DMS 273 treated with DMSO at 0.1 percent for 48 hours (cell line): ENCODE measurements at places on chromosomes 4 and X.

DNA sequence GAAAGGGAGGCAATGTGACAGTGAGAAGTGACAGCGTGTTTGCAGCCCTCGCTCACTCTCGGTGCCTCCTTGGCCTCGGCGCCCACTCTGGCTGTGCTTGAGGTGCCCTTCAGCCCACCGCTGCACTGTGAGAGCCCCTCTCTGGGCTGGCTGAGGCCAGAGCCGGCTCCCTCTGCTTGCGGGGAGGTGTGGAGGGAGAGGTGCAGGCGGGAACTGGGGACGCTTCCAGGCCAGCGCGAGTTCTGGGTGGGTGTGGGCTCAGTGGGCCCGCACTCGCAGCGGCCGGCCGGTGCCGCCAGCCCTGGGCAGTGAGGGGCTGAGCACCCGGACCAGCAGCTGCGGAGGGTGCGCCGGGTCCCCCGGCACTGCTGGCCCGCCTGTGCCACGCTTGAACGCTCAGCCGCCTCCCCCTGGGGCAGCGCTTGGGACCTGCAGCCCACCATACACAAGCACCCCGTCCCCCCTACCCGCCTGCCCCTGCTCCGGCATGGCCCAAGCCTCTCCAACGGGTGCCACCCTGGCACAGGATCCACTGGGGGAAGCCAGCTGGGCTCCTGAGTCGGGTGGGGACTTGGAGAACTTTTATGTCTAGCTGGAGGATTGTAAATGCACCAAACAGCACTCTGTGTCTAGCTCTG, 1142.8 kb upstream of the INTU start:
- no peak for DNase-seq

DNA sequence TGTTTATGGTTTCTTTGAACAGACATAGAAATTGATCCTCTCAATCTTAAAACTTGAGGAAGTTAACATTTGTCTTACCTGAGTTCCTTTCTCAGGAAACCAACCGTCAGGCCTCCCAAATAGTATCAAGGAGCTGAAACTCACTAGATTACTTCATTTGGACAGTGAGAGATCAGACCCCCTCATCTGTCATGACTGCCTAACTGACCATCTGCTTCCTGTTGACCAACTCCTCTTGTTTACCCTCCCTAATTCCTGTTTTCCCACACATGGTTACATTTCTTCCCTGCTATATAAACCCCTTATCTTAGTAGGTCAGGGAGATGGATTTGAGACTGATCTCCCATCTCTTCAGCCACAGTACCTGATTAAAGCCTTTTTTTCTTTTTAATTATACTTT, 46.2 kb upstream of the NMU start:
- DNase-seq: no peak

DNA sequence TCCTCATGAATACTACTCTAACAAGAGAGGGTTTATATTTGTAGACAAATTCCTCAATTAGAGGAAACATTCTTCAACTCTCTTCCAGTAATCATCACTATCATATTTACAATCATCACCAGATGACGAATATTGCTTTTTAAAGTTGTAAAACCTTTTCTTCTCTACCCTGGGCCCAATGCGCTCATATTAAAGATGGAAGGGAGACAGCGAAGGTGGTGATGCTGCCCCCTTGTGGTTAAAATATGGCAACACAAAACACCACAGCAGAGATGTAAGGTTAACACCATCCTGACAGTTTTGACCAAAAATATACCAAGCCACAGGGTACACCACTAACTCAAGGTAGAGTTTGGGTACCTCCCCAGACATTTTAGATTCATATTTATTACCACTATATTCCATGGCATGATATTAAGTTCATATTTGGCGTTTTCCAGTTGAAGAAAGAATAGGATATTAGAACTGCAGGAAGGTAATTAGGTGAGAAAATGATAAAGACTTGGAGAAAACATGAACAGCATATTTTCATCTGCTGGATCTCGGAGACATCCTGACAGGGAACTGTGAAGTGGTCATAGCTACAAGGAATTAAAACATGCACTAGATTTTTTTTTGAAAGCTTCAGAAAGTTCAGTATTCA, 72.8 kb downstream of the SLC9A7 start:
- no peak for DNase-seq

DNA sequence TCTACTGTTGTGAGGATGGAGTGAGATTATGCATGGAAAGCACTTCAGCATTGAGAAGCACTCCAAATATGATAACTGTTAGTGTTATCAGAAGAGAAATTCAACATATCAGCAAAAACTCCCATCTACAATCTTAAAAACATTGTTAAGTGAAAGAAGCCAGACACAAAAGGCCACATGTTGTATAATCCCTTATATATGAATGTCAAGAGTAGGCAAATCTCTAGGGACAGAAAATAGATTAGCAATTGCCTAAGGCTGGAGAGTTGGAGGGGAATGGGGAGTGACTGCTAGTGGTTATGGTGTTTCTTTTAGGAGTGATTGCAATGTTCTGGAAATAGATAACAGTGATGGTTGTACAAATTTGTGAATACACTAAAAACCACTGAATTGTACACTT, 122.5 kb upstream of the LNX1 start:
- DNase-seq: no peak

DNA sequence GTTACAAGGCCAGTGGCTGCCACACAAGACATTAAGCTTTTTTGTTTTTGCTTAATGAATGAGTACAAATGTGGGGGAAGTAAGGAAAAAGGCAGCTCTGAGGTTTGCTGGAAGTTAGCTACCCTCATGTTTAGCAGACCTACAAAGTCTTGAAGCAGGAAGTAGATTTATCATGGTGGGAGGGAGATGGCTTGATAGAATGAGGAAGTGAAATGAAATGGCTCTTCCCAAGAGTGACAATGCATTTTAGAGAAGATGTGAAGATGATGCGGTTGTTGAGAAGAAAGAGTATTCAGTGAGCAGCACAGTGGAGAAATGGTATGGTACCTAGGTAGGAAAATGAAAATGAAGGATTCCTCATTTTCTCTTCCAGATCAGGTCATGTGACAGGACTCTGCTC, 108.0 kb downstream of the SLIT2 start:
- no peak for DNase-seq

DNA sequence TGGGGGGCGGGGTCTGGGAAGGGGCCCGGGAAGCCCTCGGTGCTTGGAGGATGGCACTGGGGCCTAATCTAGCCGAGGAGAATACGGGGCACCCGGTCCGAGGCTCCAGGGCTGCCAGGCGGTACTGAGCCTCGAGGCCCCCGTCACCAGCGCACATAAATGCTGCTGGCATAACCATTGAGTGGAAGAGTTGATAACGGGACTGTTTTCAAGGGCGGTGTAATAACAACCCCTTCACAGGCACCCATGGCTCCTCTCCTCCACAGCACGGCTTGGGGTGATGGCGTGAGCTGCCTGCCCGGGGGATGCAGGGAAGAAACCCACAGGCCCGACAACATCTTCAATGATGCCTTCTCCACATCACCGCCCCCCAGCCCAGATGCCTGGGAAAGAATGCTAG, 130.7 kb downstream of the FAM53A start:
- DNase-seq: no peak

GRCh38 chr4:166230841-166231240, 357.8 kb downstream of the TLL1 start:
- DNase-seq: no peak

- DNase-seq: no peak
Measured at GRCh38 chrX:1205681-1206611, 6.5 kb downstream of the CRLF2 start.

DNA sequence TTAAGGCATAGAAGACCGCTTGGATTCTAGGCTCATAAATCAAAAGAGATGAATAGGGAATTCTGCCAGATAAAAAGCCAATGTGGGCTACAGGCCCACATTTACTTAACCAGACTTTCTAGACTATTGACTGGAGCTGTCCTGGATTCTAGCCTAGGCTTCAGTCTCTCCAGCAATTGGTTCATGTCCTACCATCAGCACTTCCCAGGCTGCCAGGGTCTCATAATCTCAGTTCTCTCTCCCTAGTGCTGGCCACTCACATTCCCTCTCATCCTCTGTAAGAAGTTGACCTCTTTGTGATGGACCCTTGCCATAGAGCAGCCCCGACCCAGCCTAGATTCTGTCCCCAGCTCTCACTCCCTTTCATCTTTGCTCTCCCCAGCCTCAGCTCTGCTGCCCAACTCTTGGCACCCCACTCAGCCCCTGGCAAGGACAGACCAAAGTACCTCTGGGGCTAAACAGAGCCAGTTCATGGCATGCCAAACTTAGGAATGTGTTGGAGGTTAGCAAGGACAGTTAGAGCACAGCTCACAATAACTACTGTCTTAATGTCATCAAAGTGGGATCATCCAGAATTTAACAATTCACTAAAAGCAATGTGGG, 396.2 kb downstream of the INPP4B start:
- no peak for DNase-seq

GRCh38 chr4:47598320-47598719, 113.2 kb downstream of the ATP10D start:
- DNase-seq: no peak

DNA sequence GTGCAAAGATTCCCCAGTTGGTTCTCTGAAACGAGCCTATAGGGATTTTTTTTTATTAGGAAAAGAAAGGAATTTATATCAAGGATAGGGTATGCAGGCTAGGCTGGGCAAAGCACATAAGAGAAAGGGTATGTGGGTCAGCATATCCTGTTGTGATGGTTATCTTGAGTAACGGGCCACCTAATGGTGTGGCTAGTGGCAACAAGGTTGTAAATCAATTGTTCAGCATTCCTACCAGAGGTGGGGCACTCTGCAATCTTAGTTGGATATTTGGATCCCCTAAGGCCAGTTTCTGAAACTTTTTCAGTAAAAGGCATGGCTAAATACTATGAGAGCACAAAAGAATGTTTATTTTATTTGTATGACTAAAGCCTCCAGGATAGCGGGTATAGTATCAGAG, 42.7 kb downstream of the DCAF12L1 start:
- DNase-seq: no peak

DNA sequence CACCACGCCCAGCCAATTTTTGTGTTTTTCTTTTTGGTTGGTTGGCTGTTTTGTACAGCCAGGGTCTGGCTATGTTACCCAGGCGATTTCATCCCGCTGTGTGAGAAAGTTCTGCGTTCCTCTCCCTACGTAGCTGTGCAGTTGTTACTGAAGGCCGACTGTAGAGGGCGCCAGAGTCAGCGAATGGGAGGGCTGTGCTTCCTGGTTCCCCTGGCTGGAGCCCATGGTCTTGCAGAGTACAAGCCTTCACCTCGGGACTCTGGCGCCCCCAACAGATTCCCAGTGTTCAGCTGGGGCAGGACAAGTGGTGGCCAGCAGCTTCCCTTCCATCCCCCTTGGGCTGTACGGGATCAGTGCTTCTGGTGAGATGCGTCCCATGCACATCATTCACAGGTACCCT, 5.6 kb upstream of the CT45A1 start:
- no peak for DNase-seq

GRCh38 chr4:3858046-3858730, 92.0 kb downstream of the ADRA2C start:
- no peak for DNase-seq

GRCh38 chr4:68074397-68074796, 55.3 kb downstream of the TMPRSS11F start:
- no peak for DNase-seq

DNA sequence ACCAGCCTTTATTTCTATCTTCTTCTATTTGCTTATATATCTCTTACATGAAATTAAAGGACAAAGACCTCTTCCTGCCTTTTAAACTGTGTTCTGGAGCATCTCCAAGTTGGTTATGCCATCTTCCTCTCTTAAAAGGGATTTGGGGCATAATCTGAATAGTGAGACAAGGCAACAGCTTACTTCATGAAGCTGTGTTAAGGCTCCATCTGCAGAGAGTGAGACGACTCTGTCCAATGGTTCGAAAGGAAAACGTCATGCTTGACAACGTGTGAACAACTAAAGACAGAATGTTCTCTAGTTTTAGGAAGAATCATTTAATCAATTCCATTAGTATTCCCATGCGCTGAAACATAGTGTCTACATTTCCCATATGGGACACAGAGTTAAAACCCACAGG, 59.4 kb downstream of the GPM6A start:
- DNase-seq: no peak

- no peak for DNase-seq
Measured at GRCh38 chrX:79176028-79176427, 31.5 kb downstream of the GPR174 start.

DNA sequence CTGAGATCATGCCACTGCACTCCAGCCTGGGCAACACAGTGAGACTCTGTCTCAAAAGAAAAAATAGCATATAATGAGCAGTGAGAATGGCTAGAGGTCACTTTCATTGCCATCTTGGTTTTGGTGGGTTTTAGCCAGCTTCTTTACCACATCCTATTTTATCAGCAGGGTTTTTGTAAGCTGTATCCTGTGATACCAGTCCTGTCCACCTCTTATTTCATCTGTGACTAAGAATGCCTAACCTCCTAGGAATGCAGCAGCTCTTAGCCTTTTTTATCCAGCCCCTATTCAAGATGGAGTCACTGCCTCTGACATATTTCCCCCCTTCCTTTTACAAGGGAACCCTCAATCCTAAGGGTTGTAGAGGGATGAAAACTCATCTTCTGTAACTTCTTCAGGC, 26.1 kb upstream of the IGFBP7 start:
- no peak for DNase-seq

- no peak for DNase-seq
Measured at GRCh38 chr4:8756816-8757215, 114.8 kb downstream of the HMX1 start.

DNA sequence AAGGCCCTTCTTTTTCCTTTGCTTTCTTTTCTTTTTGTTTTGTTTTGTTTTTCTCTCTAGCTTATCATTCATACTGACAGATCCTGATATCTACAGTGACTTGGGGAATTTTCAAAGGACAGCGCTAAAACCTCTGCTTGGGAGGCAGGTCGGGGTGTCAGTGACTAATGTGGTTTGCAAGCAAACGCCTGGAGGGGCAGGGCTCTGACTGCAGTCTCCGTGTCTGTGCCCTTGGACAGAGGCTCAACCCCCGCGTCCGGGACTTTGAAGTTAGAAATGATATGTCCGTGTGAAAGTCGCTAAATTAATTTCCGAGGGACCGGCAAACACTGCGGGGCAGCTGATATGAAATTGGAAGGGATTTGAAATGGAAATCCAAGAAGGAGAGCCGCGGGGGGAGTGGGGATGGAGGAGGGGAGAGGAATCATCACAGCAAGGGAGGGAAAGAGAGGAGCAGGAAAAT, 312.4 kb downstream of the DHRSX start:
- DNase-seq: no peak

- no peak for DNase-seq
Measured at GRCh38 chr4:8254076-8254475, 15.5 kb upstream of the HTRA3 start.

- DNase-seq: no peak
Measured at GRCh38 chr4:123600987-123601904, 204.7 kb downstream of the SPRY1 start.

DNA sequence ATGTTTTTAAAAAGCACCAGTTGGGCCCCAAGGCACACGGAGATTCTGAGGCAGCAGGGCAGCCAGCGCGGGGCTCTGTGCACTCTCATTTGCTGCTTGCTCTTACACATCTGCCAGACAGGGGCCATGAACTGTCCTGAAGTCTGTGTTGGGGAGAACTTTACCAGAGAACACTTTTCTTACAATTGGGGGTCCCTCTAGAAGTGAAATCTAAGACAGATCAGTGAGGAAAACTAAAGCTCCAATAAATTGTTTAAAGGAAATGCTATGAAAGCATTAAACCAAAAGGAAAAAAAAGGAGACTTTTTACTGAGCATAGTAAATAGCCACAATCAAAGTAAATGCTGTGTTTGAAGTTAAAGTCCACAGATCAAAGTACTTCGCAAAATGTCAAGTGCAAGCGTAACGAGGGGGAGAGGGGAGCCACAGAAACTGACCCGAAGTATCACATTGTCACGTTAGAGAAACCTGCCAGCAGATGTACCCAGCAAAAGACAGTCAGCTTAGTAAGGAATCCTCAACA, 37.8 kb downstream of the SORBS2 start:
- no peak for DNase-seq
